ENCODE measurements at places on chromosomes 2 and 18.

GRCh38 chr2:199341123-199341522 is 116.6 kb downstream of the SATB2 start:
- DNase-seq = no peak

DNA sequence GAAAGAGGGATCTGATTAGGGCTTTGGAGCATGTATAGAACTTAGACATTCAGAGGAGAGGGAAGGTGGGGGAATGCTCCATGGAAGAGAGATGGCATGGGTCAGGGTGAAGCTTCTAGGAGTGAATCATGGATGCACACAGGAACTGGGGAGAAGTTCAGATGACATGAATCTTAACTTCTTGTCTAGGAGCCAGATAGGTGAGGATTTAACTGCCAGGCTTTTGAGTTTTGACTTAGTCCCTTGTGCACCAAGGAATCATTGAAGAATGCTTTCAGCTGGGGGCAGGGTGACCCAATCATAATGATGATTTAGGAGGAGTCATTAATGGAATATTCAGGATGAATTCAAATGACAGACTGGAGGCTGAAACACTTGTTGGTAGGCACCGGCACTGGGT is 48.7 kb downstream of the ACYP2 start:
- no peak for DNase-seq

DNA sequence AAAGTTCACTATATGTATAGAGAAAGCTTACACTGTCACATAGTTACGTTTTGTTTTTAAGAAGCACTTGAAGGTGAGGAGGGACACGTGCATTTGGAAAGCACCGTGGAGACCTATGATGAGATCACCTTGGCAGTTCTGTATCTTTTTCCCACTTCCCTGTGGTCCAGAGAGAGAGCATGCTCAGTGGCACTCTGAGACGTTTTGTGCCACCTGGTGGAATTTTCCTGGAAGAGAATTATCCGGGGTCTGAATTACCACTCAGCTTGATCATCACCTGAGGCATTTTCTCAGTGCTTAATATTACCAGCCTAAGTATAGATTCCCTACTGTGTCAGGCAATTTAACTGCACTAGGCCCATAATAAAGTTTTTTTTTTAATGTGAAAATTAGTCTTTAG is 469.4 kb upstream of the SMIM21 start:
- DNase-seq = no peak

GRCh38 chr18:40283560-40283959 is 1671.5 kb upstream of the PIK3C3 start:
- no peak for DNase-seq

- DNase-seq = no peak
Measured at GRCh38 chr18:39448942-39449341, 1883.3 kb upstream of the CELF4 start.

All from femur (tissue), 1 donor.